Motor neuron (in vitro differentiated cells): ENCODE measurements at places on chromosomes 11 and 22. TPM values are rescaled to one million over a fixed set of nuclear protein-coding genes. Genes with fewer than 3 reads are reported as not detected.

B4GAT1 gene
- total RNA-seq, result 160 and 161 TPM in 2 replicates

- no peak for ATAC-seq
Measured at GRCh38 chr11:7451520-7451919, 33.8 kb upstream of the OLFML1 start.

TBX10 gene
- 0.49 and 0.71 TPM in 2 replicates for total RNA-seq

APOBEC3H gene
- not detected in 2 replicates for total RNA-seq

- ATAC-seq, result no peak
Measured at GRCh38 chr11:73313652-73314051, 5.6 kb downstream of the ARHGEF17 start.

DNA sequence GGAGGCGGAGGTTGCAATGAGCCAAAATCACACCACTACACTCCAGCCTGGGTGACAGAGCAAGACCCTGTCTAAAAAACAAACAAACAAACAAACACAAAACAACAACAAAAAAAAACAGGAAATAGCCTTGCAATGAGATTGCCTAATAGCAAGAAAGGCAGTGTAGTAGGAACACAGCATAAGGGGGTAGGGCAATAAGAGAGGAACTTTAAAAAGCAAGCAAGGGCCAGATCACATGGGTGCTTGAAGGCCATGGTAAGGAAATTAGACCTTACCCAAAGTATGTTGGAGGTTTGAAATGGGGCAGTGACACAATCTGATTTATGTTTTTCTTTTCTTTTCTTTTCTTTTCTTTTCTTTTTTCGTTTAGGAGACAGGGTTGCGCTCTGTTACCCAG is 34.7 kb upstream of the NRIP3 start:
- ATAC-seq, result no peak

CPSF7 gene
- total RNA-seq, result 34.3 and 44.4 TPM in 2 replicates

GRCh38 chr22:31537019-31537535 is 40.7 kb downstream of the SFI1 start:
- ATAC-seq, result no peak

EI24 gene
- 85.2 and 86.5 TPM in 2 replicates for total RNA-seq

- ATAC-seq, result no peak
Measured at GRCh38 chr11:35583126-35583525, 35.1 kb upstream of the FJX1 start.

SAC3D1 gene
- total RNA-seq, result 9.5 and 13.5 TPM in 2 replicates

DNA sequence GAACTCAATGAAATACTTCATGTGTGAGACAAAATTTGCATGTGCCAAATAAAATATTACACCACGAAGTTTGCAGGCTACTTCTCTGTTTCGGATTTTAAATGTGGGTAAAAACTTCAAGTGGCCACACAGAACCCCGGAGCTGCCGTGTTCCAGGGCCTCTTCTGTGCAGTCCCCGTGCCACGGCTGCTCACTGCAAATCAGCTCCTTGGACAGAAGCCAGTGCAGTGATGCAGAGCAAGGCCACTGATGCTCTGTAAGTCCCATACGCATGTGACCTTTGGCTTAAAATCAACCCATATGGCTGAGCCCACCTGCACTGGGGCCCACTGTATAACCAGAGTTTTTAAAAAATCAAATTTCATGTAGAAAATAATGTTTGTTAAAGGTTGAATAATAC is 1309.4 kb downstream of the TBC1D22A start:
- ATAC-seq, result no peak

C22orf23 gene
- total RNA-seq, result 3.3 and 3.4 TPM in 2 replicates

GRCh38 chr11:74050465-74050864 is 41.6 kb upstream of the UCP3 start:
- ATAC-seq, result no peak

RBMXL2 gene
- total RNA-seq, result not detected in 2 replicates

- no peak for ATAC-seq
Measured at GRCh38 chr11:107830915-107831540, 27.6 kb downstream of the SLC35F2 start.

DNA sequence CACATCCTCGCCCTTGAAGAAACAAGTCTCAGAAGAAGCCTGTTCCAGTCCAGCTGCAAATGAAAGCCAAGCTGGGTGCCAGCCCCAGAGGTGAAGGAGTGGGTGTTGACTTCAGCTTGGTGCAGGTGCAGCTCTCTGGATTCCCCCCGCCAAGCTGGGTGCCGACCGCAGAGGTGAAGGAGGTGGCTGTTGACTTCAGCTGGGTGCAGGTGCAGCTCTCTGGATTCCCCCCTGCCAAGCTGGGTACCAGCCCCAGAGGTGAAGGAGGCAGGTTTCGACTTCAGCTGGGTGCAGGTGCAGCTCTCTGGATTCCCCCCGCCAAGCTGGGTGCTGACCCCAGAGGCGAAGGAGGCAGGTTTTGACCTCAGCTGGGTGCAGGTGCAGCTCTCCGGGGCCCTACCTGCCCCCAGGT is 1234.0 kb downstream of the TBC1D22A start:
- ATAC-seq, result no peak

DNA sequence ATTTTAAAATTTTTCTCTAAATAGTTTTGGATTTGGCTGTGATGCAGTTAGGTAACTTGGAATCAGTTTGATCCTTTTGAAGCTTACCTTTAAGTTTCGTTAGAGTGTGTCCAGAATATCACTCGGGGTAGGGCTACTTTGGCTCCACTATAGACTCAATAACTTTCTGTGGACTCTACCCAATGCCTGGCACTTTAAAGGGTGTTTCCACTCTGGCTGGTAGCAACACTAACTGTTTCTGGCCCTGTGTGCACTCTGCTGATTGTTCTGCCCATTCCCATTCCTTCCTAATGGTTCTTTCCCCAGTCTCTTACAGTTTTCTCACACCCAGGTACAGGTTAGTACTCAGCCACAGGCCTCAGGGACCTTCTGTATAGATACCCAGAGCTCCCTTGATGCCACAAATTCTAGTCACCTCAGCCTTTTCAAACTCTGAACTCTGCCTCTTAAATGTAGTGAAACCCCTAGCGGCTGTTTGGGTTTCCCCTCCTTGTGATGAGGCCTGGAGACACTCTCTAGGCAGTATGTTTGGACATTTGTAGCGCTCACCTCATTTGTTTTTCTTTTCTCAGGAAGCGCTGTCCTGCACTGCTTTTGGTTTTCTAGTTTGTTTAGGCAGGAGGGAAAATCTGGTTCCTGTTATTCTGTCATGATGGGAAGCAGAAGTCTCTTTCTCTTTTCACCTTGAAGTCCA is 16.8 kb downstream of the CUL5 start:
- ATAC-seq, result no peak

DNA sequence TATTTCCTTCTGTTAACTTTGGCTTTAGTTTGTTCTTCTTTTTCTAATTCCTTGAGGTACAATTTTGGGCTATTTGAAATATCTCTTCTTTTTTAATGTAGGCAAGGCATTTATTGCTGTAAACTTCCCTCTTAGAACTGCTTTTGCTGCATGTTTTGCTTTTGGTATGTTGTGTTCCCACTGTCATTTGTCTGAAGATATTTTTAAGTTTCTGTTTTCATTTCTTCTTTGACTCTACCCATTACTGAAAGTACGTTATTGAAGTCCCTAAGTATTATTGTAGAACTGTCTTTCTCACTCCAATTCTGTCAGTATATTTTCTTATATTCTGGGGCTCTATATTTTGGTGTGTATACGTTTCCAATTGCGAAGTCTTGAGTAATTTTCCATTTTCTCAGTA is 77.9 kb downstream of the KCNQ1OT1 start:
- ATAC-seq, result no peak

ABCG4 gene
- total RNA-seq, result 0.32 and 0.41 TPM in 2 replicates

- ATAC-seq, result peak; percentile 25
Measured at GRCh38 chr22:30038219-30038618, 42.0 kb upstream of the HORMAD2 start.

- no peak for ATAC-seq
Measured at GRCh38 chr11:72930008-72930407, 115.8 kb downstream of the ATG16L2 start.

DNA sequence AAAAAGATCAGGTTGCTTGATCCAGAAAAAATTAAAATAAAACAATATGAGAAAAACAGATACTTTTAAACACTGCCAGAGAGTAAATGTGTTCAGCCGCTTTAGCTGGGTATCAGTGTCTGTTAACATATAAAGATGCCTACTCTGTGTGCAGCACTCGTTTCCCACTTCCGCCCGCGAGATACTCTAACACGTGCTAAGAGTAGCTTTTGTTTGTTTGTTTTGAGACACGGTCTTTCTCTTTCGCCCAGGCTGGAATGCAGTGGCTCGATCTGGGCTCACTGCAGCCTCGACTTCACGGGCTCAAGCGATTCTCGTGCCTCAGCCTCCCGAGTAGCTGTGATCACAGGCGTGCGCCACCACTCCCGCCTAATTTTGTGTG is 531 bp upstream of the MEN1 start:
- peak; percentile 32 for ATAC-seq

- no peak for ATAC-seq
Measured at GRCh38 chr11:111555255-111555654, 14.7 kb downstream of the LAYN start.

KCNQ1OT1 gene
- total RNA-seq, result 6.3 and 7.0 TPM in 2 replicates

DNA sequence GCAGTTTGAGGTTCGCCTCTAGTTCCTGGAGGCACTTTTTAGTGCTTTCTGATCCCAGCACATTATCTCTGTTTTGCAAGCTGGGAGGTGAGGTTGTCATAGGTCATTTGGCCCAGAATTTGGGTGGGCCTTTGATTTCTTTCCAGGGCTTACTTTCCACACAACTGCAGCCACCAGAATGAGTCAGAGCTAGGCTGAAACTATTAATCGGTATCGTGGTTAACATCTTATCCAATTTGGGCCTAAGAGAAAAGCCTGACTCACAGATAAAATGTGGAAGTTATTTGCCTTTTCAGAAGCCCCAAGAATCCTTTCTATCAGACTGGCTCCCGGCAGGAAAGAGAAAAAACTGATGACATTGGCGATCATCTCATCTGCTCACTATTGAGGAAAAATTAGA is 166.4 kb downstream of the KIRREL3 start:
- ATAC-seq, result no peak

LARGE2 gene
- total RNA-seq, result 0.34 and 1.5 TPM in 2 replicates

DNA sequence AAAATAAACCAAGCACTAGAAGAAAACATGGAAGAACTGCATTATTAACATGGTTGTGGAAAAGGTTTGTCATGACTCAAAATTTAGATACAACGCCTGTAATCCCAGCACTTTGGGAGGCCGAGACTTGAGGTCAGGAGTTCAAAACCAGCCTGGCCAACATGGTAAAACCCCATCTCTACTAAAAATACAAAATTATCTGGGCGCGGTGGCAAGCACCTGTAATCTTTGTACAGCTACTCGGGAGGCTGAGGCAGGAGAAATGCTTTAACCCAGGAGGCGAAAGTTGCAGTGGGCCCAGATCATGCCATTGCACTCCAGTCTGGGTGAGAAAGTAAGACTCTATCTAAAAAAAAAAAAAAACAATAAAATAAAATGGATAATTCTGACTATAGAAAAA is 23.7 kb downstream of the GNB1L start:
- no peak for ATAC-seq

- ATAC-seq, result no peak
Measured at GRCh38 chr22:44972363-44973083, 37.3 kb downstream of the PHF21B start.

MYBPC3 gene
- not detected in 2 replicates for total RNA-seq

- ATAC-seq, result no peak
Measured at GRCh38 chr11:95791709-95792033, 1.4 kb downstream of the CEP57 start.

DNA sequence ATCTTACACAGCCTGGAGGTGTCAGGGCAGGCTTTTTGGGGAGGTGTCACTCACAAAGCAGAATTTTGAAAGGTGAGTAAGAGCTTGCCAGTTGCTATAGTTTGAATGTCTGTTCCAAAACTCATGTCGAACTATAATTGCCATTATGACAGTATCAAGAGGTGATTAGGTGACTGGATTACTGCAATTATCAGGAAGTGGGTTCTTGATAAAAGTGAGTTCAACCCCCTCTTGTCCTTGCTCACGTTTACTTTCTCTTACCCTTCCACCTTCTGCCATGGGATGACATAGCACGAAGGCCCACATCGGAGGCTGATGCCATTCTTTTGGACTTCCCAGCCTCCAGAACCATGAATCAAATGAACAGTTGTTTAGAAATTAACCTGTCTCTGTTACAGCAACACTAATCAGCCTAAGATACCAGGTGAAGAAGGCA is 4.7 kb upstream of the C11orf86 start:
- ATAC-seq, result no peak

OR8H3 gene
- not detected in 2 replicates for total RNA-seq

DNA sequence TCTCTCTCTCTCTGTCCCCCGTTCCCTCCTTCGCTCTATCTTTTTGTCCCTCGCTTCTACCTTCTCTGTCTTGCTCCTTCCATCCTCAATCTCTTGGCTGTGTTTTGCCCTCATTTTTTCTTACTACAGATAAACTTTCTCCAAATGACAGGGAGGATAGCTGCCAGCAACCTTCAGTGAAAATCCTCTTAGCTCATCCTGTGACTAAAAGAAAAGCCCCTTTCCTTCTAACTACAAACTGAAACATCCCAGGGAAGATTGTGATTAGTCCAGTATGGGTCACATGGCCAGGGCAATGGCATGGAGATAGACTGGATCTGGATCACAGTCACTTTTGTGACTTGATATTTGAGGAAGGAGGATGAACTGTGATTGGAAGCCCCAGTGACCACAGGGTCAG is 10.4 kb downstream of the SPON1 start:
- no peak for ATAC-seq

DNA sequence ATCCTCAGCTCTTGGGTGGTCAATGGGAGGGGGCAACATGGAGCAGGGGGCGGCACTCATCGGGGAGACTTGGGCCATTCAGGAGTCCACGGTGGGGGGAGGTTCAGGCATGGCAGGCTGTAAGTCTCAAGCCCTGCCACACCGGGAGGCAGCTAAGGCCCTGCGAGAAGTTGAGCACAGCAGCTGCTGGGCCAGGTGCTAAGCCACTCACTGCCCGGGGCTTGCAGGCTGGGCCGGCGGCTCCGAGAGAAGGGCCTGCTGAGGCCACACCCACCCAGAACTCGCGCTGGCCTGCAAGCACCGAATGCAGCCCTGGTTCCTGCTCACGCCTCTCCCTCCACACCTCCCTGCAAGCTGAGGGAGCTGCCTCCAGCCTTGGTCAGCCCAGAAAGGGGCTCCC is 131.4 kb downstream of the OR4C45 start:
- ATAC-seq, result no peak

TCIRG1 gene
- total RNA-seq, result 2.0 and 2.6 TPM in 2 replicates

- ATAC-seq, result no peak
Measured at GRCh38 chr22:35978889-35979288, 49.7 kb downstream of the RBFOX2 start.
